ENCODE measurements at places on chromosomes 2 and 18. TPM values are rescaled to one million over a fixed set of nuclear protein-coding genes. Genes with fewer than 3 reads are reported as not detected.

DNA sequence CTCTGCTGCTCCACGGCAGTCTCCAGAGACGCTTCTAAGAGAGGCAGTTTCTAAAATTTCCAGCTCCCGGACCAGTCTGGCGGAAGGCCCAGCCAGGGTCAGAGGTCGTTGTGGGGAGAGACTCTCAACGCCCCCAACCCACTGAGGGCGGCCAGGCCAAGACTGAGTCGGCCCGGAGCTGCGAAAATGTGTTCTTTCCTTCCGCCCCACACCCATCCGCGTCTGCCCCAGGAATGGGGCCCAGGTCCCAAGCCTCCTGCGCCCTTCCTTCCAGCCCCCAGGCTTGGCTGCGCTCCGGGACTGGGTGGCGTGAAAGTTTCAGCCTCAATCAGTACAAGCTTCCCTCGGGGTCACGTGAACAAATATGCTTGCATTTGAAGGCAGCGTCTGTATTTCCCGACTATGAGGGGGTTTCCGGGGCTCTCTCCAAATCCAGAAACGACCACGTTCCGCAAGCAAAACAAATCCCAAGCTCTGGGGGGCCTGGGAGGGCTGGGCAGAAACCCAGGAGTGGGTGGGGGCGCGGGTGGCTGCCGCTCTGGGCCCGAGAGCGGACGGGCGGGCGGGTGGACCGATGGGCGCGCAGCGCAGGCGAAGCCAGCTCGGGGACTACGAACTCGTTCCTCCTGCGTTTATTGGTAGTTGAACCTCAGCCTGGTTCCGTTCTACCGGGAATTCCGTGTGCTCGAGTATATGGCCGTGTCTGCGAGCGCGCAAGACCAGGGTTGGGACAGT is 3.3 kb downstream of the HOXD3 start:
- no peak for DNase-seq

DNA sequence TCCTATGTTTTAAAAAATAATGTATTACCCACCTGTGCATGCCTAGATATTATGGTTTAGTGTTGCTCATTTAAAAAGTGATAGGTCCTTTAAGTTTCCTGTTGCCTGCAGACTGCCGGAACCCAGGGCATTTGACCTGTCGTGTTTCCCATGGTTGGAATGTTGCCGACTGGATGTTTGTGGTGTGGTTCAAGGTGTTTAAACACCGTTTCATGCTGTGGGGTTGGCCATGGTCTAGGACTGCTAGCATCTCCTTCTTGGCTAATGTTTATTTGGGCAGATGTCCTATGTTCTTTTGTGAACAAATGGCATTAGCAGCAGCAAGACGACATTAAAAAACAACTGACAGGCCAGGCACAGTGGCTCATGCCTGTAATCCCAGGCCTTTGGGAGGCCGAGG is 92.9 kb upstream of the LMAN1 start:
- DNase-seq = no peak

DNA sequence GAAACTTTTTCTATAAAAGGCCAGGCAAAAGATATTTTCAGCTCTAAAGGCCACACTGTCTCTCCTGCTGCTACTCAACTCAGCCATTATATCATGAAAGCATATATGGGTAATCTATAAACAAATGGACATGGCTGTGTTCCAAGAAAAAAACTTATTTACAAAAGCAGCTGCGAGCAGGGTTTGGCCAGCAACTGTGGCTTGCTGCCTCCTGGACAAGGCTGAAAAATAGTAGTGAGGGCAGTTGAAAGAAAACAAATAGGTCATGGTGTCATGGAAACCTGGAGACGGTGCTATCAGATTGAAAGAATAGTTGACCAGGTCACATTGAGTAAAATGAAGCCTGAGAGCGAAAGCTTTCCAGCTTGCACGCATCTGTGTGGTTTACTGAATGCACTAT is 89.2 kb upstream of the LRATD1 start:
- DNase-seq = no peak

- no peak for DNase-seq
These were observed 47.2 kb downstream of the USP34 start for GRCh38 chr2:61423714-61424113.

DNA sequence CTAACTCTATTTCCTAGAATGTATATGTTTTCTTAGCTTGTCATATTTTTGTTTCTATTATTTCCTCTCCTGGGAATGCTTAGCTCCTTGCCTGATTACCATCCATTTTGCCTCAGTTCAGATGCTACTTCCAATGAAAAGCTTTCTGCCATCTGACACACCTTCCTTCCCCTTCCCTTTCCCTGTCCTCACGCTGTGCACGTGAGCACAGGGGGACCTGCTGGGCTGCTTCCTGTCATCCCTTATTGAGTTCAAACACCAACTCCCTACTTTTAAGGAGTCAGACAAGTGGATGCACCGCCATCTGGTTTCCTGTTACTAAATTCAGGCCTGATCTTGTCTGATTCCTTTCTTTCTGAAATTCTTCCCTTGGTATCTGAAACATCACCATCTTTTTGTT is 2.4 kb upstream of the INO80C start:
- no peak for DNase-seq

Gene SOX11
- total RNA-seq = not detected

Gene CD302
- 65.2 TPM for total RNA-seq

Gene HMSD
- total RNA-seq = not detected

DNA sequence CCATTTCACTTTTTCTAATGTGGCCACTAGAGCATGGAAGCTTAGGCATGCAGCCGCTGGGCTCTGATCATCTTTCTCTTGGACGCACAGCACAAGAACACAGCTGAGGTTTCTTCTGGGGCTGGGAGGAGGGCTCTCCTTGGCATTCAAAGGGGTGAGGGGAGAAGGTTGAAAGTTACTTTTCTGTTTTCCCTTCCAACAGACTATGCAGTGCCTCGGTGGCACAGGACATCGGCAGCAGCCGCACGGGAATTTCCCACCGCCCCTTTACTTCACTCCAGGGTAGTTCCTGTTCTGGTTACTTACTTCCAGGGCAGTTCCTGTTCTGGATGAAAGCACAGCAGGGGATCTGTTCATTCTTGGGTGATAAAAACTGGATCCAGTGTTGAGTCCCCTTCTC is 18.9 kb upstream of the MAL start:
- peak; percentile 38 for DNase-seq

Gene HJURP
- not detected for total RNA-seq

Gene KCTD1
- total RNA-seq = 9.2 TPM

GRCh38 chr2:96912346-96913116 is 42.7 kb upstream of the SEMA4C start:
- DNase-seq = no peak

GRCh38 chr2:60641811-60642788 is 88.6 kb upstream of the BCL11A start:
- no peak for DNase-seq

- no peak for DNase-seq
These were observed 140.7 kb downstream of the WDSUB1 start for GRCh38 chr2:159145745-159146354.

DNA sequence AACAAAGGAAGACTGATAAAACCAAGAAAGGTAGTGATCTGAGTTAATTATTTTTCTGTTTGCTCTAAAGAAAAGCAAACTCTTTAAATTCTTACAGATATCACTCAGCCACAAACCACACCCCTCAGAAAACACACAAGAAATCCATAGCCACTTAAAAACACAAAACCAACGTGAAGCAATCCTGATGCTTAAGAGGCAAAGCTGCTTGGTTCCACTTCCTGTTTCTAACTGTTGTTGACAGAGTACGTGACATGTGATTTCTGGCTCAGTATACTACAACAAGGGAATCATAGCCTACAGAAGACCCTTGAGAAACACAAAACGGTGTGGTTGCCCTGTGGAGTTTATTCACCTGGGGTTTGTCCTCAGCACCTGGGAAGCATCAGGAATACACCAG is 240.9 kb upstream of the APCDD1 start:
- DNase-seq = no peak

DNA sequence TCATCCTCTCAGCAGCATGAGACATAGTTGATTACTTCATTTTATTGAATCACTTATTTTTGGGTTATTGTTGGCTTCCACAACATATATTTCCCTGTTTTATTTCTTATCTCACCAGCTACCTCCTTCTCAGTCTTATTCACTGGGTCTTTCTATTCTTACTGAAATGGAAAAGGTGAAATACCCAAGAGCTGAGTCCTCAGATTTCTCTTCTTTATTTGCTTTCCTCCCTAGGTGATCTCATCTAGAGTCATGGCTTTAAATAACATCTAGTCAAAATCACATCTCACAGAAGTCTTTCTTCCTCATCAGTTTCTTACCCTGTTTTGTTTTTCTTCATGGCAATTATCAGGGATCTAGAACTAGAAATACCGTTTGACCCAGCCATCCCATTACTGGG is 105.0 kb upstream of the RBBP8 start:
- DNase-seq = no peak

GRCh38 chr2:231717281-231718171 is 9.2 kb downstream of the PTMA start:
- peak; percentile 79 for DNase-seq

Gene FTCDNL1
- total RNA-seq = 1.1 TPM

Gene TMEFF2
- total RNA-seq = 0.19 TPM

Gene FAM110C
- total RNA-seq = 2.5 TPM

Gene SGPP2
- total RNA-seq = not detected

Gene GPR45
- not detected for total RNA-seq

DNA sequence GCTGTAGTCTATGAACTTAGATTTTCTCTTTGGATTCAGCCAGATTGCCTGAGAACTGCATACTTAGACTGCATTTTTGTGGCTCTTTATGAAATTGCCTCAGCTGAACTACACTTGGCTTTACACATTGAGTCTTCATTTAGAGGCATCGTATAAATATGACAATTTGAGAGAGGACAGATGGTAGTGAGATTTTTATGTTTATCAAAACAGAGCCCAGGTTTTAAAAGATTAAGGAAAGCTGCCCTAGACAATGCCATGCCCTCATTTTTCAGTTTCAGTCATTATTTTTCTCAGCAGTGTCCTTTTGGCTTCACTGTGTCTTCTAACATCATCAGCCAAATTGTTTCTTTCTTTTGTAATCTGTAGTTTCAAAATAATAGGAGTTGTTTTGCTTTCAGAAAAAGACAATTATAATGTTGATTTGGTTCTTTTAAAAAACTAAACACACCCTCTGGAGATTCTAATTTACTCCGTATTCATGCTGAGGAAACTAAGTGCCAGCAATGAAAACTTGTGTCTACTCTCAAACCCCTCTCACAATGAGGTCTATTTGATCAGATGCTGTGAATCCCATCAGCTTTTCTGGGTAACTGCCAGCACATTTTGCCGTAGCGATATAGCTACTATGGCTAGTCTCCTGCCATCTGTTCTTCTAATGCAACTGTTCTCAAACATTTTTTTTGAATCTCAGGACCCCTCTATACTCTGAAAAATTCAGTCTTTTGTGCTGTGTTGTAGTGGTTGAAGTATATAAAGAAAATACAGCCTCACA is 46.2 kb downstream of the TWSG1 start:
- no peak for DNase-seq

- no peak for DNase-seq
These were observed 219.7 kb downstream of the NDUFA10 start for GRCh38 chr2:239805414-239805813.

- DNase-seq = no peak
These were observed 95.4 kb downstream of the LAMA1 start for GRCh38 chr18:7021994-7022840.

- DNase-seq = no peak
These were observed 82.0 kb downstream of the DNMT3A start for GRCh38 chr2:25259737-25260124.

Gene EN1
- total RNA-seq = 4.0 TPM

- no peak for DNase-seq
These were observed 88.6 kb downstream of the KCNH7 start for GRCh38 chr2:162749994-162750393.

Gene LHCGR
- 0.37 TPM for total RNA-seq

DNA sequence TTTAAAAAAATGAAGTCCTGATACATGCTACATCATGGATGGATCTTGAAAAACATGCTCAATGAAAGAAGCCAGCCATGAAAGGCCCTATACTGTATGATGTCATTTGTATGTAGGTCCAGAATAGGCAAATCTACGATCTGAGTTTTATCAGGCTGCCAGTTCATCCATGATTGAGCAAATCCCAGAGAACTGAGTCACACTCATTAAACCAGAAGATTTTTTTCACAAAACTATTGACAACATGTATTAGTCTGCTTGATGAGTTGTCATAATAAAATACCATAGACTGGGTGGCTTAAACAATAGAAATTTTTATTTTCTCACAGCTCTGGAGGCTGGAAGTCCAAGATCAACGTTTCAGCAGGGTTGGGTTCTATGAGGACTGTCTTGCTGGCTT is 130.7 kb downstream of the MREG start:
- DNase-seq = no peak

- no peak for DNase-seq
These were observed 66.1 kb upstream of the DTNA start for GRCh38 chr18:34643989-34644388.

DNA sequence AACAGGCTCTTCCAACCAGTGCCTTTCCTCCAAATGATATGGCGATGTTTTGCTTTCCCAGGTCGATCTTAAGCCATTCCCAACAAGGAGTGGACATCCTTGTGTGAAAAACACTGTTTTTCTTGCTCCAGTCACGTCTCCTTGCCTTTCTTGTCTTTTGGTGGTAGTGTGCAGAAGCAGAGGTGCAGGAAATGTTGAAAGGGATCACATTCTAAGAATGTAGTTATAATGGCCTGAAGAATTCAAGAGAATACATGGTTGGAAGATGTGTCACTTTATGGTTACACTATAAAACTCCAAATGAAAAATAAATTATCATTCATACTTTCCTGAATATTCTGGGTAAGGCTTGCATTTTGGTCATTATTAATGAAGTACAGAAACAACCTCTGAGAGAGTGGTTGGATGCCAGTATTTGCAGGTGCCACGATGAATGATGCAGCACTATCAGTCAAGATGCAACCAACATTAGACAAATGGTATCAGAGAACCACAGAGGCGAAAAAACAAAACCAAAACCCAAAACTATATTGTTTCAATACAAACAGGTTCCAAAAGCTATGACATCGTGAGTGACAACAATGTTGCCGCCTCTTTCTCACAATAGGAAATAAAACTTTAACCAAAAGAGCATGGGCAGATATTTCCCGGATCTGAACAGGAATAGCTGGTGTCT is 27.5 kb upstream of the POLE4 start:
- DNase-seq = no peak

- DNase-seq = no peak
These were observed 143.6 kb upstream of the HAAO start for GRCh38 chr2:42935692-42936671.

- DNase-seq = no peak
These were observed 148.3 kb upstream of the NXPH2 start for GRCh38 chr2:138928374-138929021.

DNA sequence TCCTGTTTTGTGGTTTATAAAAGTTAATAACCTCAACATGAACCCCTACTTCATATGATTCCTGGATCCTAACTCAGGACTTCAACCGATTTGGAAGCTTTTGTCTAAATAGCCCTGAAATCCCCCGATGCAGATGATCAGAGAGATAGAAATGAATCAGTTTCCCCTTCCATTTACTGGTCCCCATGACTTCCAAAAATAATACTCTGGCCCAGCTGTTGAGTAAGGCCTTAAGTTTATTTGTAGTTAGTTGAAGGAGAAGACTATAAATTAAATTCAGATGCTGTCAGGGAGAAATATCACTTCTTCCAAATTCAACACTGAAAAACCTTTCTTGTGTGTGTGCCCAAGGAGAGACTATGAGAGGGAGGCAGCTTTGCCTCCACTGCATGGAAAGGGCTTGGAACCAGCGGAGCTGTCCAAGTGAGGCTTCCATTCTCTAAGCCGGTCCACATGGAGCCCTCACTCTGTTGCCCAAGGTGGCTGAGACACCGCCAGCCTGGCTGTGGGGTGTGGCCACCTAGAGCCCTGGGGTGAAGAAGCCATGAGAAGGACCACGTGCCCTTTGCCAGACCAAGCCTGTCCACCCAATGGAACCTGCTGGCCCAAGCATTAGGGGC is 53.6 kb downstream of the PIEZO2 start:
- DNase-seq = no peak

Gene PTCD3
- 58.5 TPM for total RNA-seq

Gene IL1R2
- total RNA-seq = 16.3 TPM

Gene ANKRD30BL
- not detected for total RNA-seq

Measured in posterior vena cava (tissue), 2 donors.